ENCODE measurements at places on chromosomes 3 and 15. TPM values are rescaled to one million over a fixed set of nuclear protein-coding genes. Genes with fewer than 3 reads are reported as not detected.

Gene NPAP1
- total RNA-seq = not detected

Gene EXD1
- not detected for total RNA-seq

Gene GPR171
- total RNA-seq = 232 TPM

Gene HCN4
- total RNA-seq = 0.02 TPM

DNA sequence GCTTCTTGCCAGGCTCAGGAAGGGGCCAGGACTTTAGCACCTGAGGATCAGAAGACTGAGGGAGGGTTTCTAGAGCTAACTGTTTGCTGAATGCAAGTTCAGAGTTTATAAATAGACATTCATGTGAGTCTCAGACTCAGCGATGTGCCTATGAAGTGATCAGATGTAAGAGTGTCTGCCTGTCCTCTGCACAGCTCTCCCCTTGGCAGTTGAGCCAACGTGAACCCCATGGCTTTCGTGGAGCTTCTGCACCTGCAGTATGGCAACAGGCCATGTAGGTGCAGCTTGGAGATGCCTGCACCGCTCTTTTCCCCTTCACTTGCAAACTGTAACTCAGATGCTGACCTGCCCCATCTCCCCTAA is 141.9 kb downstream of the CHDH start:
- no peak for DNase-seq

- no peak for DNase-seq
These were observed 325.4 kb upstream of the ONECUT1 start for GRCh38 chr15:53115563-53115962.

DNA sequence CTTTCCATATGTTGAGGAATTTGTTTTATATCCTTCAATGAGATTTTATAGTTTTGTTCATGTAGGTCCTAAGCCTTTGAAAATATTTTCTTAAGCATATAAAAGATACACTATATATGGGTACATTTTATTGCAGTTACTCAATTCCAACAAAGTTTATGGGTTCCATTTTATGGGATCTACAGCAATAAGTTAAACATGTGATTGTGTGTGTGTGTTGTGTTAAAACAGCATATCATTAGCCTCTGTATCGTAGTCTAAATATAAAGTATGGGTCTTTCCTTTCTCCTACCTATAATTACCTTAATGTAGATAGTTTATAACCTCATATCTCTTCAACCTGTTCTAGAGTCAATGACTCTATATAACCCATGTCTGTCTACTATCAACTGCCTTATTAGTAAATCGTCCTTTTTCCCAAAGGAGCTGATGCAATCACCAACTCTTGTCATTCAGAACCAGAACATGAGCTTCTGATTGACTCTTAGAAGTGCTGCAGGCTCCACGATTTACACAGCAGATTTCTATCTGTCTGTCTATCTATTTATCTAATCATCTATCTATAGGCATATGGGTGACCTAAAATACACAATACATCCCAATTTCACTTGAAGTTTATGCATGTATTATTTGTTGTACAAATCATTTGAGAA is 512.6 kb upstream of the CBLB start:
- DNase-seq = no peak

Data from activated T-helper 2 cell treated with anti-CD3 and anti-CD28 coated beads, Interferon-gamma antibody, Interleukin-2, Interleukin-4, amounts not matched to agents 10 μg/mL and 5 μg/mL and 100 μg/mL, durations not matched to agents 14 hours and 24 hours and 36 hours (primary cell).